ENCODE measurements at places on chromosomes 4 and X.

- DNase-seq: no peak
Observed at GRCh38 chrX:15214588-15214987, 55.3 kb downstream of the ASB9 start.

- DNase-seq: no peak
Observed at GRCh38 chr4:6992728-6993677, 50.2 kb upstream of the TADA2B start.

GRCh38 chr4:82501154-82501442 is 60.7 kb downstream of the TMEM150C start:
- peak; percentile 65 for DNase-seq

- DNase-seq: no peak
Observed at GRCh38 chr4:124854968-124855367, 142.4 kb upstream of the ANKRD50 start.

DNA sequence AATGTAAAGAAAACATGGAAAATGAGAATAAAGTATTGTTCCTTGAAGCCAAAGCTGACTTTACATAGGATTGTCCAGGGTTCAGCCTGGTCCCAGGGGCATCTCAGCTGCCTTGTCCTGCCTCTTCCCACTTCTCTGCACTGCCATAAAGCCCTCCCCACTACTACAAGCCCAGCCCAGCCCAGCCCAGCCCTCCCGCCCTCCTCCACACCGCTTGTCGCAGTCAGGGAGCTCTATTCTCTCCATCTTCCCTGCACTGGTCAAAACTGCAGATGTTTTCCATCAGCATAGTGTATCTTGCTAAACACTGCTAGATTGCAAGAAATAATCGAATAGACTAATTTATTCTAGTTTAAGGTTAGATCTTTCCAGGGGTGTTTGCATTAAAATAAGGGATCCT is 100.3 kb downstream of the TENM3 start:
- DNase-seq: no peak

DNA sequence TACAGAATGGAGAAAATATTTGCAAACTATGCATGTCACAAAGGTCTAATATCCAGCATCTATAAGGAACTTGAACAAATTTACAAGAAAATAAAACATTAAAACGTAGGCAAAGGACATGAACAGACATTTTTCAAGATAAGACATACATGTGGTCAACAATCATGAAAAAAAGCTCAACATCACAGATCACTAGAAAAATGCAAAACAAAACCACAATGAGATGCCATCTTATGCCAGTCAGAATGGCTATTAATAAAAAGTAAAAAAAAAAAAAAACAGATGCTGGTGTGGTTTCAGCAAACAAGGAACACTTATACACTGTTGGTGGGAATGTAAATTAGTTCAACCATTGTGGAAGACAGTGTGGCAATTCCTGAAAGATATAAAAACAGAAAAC is 75.8 kb upstream of the IL13RA2 start:
- DNase-seq: no peak

GRCh38 chr4:683982-684622 is 4.8 kb downstream of the SLC49A3 start:
- DNase-seq: peak; percentile 73

- DNase-seq: no peak
Observed at GRCh38 chr4:118353534-118354030, 779 bp upstream of the PRSS12 start.

DNA sequence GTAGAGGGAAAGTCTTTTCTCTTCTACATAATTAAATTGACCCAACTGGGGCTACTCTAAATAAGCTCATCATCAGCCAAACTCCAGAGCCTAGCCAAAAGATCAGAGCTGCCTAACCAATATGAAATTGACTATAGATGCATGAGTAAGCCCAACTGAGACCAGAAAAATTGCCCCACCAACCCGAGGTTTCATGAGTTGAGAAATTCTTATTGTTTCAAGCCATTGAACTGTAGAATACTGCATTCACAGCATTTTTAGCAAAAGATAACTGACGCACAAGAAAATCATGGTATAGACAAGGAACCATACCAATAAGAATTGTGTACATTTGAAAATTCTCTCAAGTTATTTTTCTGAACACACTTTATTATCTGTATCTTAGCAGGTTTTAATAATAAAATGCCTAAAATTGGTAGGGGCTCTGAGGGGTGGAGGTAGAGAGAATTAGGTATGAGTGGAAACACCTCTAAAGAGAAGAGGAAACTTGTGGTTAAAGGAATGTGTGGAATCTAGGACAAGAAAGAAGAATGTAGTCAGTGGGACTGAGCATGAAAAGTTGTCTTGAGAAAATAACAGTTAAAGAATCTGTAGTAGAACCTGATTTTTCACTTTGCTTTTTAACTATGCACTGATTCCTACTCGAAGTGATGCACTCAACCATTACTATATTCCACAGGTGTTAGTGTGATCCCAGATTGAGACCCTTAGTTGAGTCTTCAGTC is 200.9 kb upstream of the PPP1R2C start:
- no peak for DNase-seq

DNA sequence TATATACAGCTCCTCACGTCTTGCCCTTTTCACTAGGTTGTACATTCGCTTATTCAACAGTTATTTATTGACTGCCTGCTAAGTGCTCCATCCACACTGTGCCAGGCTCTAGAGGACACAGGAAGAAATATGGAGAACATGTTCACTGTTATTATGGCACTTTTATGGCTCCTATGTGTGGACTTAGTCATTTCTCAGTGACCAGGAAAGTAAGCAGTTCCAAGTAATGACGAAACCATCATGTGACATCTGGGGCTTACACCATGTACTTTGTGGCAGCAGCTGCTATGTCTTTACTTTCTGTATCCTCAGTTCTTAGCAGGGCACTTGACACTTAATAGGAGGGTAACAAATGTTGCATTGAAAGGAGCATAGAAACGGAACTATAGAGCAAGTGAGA is 278.0 kb downstream of the ANK2 start:
- DNase-seq: no peak

DNA sequence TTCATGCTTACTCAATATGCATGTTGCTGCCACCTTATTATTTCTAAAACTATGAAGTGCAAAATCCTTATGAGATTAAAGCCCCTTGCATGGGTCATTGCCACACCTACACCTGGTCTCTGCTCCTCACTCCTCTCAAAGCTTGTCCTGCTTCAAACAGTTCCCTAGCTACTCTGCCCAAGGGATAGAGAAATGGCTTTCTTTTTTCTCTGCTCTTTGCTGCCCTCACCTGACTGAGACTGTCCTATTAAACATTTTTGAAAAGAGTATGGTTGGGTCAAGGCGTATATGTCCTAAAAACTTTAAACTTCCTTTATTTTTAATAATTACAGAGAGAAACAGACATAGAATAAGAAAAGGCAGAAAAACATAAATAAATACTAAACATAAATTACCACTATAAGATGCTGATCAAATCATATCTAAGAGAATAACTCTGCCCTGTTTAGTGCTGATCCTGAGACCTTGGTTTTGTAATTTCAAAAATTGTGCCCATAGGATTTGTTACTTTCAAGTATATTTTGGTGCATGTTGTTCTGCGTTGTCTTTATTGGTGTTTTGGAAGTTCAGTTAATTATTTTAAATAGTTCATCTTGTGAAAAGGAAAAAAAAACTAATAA is 704.9 kb upstream of the PABPC4L start:
- DNase-seq: no peak

DNA sequence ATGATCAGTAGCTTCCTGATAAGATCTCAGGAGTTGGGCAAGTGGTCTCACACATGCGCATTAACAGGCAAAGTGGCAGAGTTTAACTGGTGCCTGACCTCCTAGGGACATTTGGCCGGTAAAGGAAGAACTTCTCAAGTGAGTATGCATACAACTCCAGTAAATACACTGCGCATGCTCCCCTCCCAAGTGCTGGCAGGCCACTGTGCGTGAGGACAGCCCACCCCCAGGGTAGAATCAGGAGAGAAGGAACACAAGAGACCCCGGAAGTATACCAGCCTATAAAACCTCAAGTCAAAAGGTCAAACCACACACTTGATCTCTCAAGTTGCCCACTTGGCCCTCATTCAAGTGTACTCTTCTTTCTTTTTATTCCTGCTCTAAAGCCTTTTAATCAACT is 225.5 kb upstream of the ANKRD50 start:
- no peak for DNase-seq

DNA sequence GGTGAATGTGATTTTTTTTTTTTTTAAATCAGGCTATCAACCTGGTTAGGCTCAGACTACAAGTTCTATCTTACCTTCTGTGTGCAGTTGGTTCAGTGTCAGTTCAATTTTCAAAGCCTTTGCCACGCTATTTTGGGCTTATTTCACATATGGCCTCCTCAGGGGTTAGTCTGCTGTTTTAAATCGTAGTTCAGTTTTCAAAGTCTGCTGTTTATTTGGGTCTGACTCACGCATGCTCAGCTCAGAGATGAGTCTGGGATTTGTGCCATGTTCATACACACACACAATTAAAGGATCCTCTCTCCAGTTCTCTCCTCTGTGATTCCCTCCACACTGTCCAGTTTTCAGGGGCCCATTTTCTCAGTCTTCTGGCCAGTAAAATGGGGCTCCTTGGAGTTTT is 32.3 kb upstream of the ZFX start:
- no peak for DNase-seq

GRCh38 chr4:69656653-69657158 is 3.7 kb upstream of the UGT2A1 start:
- DNase-seq: no peak

DNA sequence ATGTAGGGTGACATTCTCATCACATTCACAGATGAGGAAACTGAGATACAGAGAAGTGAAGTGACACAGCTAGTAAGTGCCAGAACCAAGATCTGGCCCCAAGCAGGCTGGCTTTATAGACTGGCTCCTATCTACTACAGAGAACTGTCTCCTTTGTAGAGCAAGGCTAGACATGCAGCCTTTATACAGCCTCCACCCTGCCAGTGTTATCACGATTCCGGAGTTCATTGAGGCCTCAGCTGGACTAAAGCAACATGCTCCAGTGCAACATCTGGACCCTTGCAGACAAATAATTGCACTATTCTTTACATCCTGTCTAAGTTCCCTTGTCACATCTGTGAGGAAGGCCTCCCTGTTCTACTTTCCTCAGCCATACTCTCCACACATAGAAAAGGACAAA is 58.0 kb upstream of the XIAP start:
- no peak for DNase-seq

GRCh38 chrX:21638311-21638710 is 19.8 kb downstream of the KLHL34 start:
- DNase-seq: no peak

GRCh38 chr4:2286904-2287593 is 25.1 kb upstream of the MXD4 start:
- DNase-seq: no peak

GRCh38 chr4:152935631-152936445 is at the start of gene FHDC1:
FHDC1 (plus strand) TSS chr4:152936323; CDS start chr4:152943058, 6,735 bp downstream.
- peak; percentile 85 for DNase-seq

DNA sequence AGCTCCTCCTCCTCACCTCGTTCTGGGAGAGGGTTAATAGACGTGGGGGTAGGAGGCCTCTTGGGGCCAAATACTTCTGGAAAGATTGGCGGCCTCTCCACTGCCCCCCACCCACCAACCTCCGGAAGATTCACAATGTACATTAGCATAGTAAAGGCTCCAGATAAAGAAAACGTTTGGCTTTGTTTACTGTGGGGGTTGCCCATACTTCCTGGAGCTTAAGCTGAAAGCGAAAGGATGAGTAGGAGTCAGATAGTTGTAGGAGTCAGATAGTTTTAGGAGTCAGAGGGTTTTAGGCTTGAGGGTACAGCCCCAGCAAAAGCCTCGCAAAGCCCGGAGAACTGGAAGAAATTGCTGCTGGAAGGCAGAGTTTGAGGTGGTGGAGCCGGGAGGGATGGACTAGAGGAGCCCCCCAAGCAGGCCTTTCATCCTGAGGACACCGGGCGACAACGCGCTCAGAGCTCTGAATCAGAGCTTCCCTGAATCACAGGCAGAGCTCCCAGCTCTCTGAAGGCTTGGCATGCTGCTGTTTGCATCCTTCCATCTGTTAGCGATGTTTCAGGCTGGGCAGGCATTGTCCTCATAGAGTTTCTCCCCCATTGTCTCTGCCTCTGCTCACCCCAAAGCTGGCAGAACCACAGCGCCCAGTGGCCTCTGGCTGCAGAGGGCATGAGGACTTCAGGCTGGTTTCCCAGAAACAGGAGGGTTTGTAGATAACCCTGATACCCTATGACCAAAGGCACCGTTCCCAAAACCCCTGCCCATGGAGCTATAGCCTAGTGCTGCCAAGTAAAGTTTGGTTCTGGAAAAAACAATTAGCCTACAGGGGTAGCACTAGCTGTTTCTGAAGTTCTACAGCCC is 280.7 kb downstream of the BCOR start:
- no peak for DNase-seq

- DNase-seq: no peak
Observed at GRCh38 chrX:104852241-104852640, 286.2 kb downstream of the IL1RAPL2 start.

GRCh38 chr4:48079972-48080391 is 54.1 kb downstream of the TXK start:
- DNase-seq: no peak
